ENCODE measurements at places on chromosomes 1 and 21.

DNA sequence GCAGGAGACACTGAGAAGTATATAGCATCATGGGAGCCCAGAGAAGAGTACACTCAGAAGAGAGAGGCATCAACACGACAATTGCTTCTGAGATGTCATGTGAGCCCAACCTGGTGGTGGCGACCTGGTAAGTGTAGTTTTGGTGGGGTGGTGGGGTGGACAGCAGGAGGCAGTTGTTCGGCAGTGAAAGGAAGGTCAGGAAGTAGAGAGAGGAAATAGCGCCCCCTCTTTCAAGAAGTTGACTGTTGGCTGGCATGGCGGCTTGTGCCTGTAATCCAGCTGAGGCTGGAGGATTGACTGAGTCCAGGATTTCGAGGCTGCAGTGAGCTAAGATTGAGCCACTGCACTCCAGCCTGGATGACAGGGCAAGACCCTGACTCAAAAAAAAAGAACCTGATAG lies 12.6 kb downstream of the RSPO1 start:
- no peak for DNase-seq

DNA sequence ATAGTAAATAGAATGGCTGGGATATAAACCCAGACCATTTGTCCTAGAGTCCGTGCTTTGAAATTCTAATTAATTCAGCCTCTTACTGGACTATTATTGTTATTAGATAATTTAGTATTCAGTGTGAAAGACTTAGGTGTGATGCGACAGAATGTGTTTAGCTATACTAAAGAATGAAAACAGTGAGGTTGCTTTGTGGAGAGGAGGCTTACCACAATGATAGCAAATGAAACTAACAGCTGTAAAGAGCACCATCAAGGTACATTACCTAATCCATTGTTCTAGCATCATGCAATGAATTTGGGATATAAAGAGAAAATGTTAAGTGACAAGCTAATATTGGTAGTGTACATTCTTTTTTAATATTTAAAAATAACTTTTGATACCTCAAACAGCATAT lies 911.1 kb downstream of the KCNT2 start:
- no peak for DNase-seq

GRCh38 chr1:27427329-27427728 lies 34.9 kb downstream of the GPR3 start:
- DNase-seq = no peak

GRCh38 chr1:87518794-87519193 lies 190.1 kb downstream of the LMO4 start:
- no peak for DNase-seq

GRCh38 chr1:224151117-224151516 lies 31.9 kb upstream of the DEGS1 start:
- no peak for DNase-seq

GRCh38 chr1:50724626-50725286 lies 235.3 kb downstream of the FAF1 start:
- DNase-seq = no peak

DNA sequence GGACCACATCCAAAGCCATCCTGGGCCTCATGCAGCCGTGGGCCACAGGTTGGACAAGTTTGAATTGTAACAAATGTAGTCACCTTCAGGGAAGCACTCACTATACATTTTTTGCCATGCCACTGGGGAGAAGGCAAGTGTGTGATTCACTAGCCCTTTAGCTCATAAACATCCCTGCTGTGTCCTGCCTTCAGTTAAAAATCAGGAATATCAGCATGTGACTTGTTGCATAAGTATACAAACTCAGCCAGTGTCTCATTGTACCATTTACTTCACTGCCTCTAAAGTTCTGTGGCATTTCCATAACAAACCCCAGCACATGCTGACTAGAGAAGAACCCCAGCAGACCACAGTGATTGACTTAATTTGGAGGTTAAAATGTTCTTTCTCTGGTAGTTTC lies 142.0 kb upstream of the C1orf105 start:
- DNase-seq = no peak

GRCh38 chr21:37043818-37044217 lies 29.1 kb downstream of the PIGP start:
- no peak for DNase-seq

DNA sequence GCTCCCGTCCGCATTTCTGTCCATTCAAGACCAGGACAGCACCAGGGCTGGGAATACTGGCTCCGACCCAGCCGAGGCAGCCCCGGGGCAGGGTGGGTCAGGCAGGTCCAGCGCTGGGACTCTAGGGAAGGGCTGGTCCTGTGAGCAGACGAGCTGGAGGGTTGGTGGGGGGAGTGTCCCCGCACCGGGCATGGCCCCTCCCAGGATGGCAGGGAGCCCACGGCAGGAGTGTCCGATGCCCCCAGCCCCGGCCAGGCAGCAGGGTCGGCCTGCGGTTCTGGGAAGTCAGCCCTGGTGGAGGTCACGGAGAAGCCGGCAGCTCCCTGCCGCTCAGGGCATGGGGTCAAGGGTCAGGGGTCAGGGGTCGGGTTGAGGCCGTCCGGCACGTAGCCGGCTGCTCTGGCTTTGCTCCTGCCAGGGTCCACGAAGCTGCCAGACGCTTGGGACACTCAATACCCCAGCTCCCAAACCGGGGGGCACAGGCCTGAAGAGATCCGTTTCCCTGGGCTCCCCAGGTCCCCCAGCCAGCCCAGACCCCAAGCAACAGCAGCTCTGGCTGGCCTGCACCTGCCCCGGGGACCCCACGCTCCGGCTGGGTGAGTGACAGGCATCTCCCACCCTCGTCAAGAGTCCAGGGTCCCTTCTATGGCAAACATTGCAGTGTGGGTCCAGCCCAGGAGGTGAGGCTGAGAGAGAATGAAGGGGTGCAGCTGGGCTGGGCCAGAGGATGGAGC lies 6.7 kb downstream of the C1QTNF12 start:
- no peak for DNase-seq

DNA sequence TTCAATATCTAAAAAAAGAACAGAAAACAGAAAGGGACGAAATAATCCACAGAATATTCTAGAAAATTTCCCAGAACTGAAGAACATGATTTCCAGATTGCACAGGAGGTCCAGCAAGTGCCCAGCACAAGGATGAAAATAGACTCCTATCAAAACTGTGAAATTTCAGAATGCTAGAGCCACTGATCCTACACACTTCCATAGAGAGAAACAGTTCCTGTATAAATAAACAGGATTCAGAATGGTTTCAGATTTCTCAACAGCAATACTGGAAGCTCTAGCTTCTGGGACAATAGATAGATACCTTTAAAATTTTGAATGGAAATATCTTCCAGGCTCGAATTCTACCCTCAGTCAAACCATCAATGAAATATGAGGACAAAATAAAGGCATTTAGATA lies 4.6 kb downstream of the TARBP1 start:
- no peak for DNase-seq

DNA sequence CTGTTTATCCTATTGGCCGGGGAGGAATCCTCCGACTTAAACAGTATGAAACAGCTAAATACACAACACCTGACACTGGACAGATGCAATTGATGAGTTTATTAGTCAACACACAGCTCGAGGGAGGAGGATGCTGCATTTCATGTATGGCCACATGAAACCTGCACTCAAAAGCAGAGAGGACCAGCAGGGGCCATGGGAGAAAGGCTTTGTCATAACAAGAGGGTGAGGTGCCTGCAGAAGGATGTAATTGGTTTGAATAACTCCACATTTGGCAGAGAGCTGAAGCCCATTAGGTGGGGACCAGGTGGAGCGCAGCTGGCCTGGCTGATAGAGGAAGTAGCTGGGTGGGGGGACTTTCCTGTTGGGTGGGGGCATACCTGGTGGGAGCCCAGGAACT lies 599.1 kb downstream of the PTPRU start:
- no peak for DNase-seq
